ENCODE measurements at places on chromosomes 3 and 15. TPM values are rescaled to one million over a fixed set of nuclear protein-coding genes. Genes with fewer than 3 reads are reported as not detected.

- no peak overlapping the region for H3K27ac ChIP-seq
- no peaks in the 10 kb centered on the region for H3K4me1 ChIP-seq
- no peak for DNase-seq
- H3K27me3 ChIP-seq = no peaks in the 10 kb centered on the region
Observed at GRCh38 chr3:156769721-156770654, 56.2 kb upstream of the LEKR1 start.

DNA sequence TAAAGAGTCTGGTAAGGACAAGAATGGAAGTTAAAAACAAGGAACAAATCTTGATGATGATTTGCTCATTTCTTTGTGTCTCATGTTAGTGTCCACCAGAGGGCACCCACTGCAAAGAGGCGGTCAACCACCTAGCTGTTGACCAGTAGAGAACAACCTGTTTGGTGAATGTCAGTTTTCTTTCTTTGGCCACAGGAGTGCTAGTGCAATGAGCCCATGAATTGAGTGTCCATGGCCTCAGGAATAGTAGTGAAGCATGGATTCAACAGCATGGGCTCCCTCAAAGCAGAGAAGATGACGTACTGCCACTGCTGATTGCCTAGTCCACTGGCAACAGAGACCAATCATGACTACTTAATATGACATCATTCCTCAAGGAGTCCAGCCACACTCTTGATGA, 10.7 kb upstream of the CNTN6 start:
- H3K27ac ChIP-seq = no peak overlapping the region
- no peaks in the 10 kb centered on the region for H3K27me3 ChIP-seq
- H3K4me1 ChIP-seq = no peaks in the 10 kb centered on the region
- DNase-seq = no peak
- no peak overlapping the region for H3K4me3 ChIP-seq

GRCh38 chr3:30347679-30348216, 258.7 kb upstream of the TGFBR2 start:
- DNase-seq = no peak
- H3K27ac ChIP-seq = no peak overlapping the region
- H3K4me3 ChIP-seq = no peak overlapping the region

DNA sequence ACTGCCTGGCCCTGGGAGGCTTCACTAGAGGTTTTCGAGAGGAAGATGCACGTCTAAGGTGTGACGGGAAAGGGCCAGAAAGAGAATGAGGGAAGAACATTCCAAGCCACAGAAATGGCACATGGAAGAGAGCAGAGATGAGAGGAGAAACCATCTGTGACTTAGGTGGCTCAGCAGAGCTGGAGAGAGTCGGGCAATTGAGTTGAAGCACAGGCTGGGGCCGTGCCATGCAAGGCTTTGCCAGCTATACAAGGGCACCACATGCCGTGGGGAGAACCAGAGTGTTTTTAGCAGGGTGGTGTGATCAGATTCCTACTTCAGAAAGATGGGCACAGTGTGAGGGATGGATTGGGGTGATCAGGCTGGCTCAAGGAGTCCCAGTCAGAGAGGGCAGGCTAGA, 126.1 kb downstream of the VGLL4 start:
- no peaks in the 10 kb centered on the region for H3K27me3 ChIP-seq
- no peak overlapping the region for H3K4me3 ChIP-seq
- H3K27ac ChIP-seq = no peak overlapping the region
- H3K36me3 ChIP-seq = no peaks in the 10 kb centered on the region

GRCh38 chr3:107264888-107265287, 112.4 kb upstream of the CCDC54 start:
- H3K36me3 ChIP-seq = no peaks in the 10 kb centered on the region
- no peak overlapping the region for H3K4me3 ChIP-seq
- H3K4me1 ChIP-seq = no peaks in the 10 kb centered on the region

DNA sequence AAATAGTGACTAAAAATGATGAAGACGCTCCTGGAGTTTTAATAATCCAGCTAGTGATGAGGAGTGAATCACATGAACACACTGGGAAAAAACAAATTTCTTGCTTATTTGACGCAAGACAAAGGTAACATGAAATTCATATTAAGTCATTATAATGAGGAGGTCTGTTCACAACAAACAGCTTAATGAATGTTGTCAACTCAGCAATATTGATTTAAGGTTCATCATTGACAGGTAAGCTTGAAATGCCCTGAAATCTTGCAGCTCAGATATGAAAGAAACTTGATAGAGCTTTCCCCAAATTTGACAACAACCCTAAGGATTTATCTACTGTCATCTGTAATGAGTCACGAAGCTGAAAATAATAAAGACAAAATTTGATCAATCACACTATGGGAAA, 108.1 kb upstream of the SELENOK start:
- H3K4me3 ChIP-seq = no peak overlapping the region
- no peak overlapping the region for H3K27ac ChIP-seq
- no peaks in the 10 kb centered on the region for H3K4me1 ChIP-seq
- no peaks in the 10 kb centered on the region for H3K27me3 ChIP-seq
- H3K36me3 ChIP-seq = no peaks in the 10 kb centered on the region

DNA sequence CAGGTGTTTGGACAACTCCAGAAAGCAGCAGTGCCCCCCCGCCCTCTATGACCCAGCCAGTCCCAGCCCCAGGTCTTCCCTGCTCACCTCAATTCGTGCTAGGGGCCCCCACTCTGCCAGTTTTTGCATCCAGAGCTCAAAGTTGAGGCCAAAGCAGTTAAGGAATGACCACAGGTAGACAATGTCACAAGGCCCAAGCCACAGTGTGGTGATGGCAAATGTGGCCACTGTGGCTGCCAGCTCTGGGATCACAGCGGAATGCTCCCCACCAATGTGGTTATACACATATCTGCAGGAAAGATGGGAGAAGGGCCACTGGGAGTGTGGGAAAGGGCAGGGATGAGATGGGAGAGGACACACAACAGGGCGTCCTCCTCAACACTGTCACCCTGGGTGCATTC, 8.2 kb downstream of the KLHL40 start:
- no peak for DNase-seq
- H3K36me3 ChIP-seq = no peaks in the 10 kb centered on the region
- H3K4me3 ChIP-seq = no peak overlapping the region
- no peaks in the 10 kb centered on the region for H3K27me3 ChIP-seq

GRCh38 chr3:101857301-101857741, 8.0 kb downstream of the NFKBIZ start:
- H3K36me3 ChIP-seq = peaks cover 76% of the 10 kb centered on the region
- H3K27ac ChIP-seq = no peak overlapping the region
- no peak overlapping the region for H3K4me3 ChIP-seq
- H3K27me3 ChIP-seq = no peaks in the 10 kb centered on the region

TRH gene
- not detected for polyA plus RNA-seq

CLDN18 gene
- not detected for polyA plus RNA-seq

TYRO3 gene
- 0.46 TPM for polyA plus RNA-seq
